ENCODE measurements at places on chromosomes 16 and 17.

GRCh38 chr16:17962726-17963125 lies 373.8 kb downstream of the NPIPA8 start:
- DNase-seq, result no peak

- no peak for DNase-seq
Measured at GRCh38 chr17:78484271-78485246, 92.6 kb downstream of the DNAH17 start.

DNA sequence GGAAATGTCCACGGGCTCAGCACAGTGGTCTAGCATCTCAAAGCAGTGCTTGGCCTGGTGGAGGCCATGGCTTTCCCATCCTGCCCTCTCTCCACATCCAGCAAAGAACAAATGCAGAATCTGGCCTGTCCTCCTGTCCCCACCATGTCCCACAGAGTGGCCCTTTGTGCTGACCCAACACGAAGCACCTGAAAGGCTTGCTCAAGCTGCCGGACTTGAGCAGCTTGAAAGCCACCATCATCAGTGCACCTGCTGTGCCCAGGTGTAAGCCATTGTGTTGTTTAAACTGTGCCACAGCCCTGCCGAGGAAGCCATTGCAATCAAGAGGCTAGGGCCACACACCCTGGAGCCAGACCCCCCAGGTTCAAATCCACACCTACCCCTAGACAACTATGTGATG lies 115.5 kb downstream of the SOCS1 start:
- DNase-seq, result no peak

- DNase-seq, result peak; percentile 16
Measured at GRCh38 chr17:12421646-12422306, 243.9 kb upstream of the MYOCD start.
